ENCODE measurements at places on chromosomes 1 and 21.

- DNase-seq, result no peak
These were observed 481.2 kb downstream of the MATN1 start for GRCh38 chr1:30242168-30242567.

DNA sequence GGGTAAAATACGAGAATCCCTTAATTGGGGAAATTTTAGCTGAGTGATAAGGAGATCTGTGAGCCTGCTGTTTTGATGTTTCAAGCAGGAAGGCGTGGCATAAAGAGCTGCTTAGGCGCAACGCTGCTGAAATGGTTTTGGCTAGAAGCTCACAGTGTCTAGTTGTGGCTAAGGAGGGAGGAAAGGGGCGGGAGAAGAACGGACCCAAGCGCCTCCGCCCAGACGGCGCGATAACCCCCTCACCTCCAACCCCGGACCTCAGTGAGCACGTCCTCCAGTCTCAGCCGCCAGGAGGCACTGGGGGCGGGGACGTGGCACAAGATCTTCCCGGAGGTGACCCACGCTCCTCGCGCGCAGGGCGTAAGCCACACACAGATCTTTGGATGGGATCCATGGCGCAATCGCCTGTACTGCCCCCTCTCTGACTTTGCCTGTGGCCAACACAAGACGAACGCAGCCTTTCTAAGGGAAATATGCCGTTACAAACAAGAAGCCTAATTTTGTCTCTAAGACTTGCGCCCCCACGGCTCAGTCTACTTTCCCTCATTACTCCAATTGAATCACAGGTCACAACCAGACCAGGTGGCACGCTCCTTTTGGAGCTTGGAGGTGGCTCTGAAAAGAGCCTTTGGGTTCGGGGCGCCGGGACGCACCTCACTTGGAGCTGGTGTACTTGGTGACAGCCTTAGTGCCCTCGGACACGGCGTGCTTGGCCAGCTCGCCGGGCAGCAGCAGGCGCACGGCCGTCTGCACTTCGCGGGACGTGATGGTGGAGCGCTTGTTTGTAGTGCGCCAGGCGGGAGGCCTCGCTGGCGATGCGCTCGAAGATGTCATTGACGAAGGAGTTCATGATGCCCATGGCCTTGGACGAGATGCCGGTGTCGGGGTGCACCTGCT is 23.4 kb upstream of the RNF187 start:
- DNase-seq, result no peak

- no peak for DNase-seq
These were observed 135.0 kb downstream of the FOXD2 start for GRCh38 chr1:47572731-47573430.

- no peak for DNase-seq
These were observed 162.0 kb upstream of the ZP4 start for GRCh38 chr1:238052496-238053266.

DNA sequence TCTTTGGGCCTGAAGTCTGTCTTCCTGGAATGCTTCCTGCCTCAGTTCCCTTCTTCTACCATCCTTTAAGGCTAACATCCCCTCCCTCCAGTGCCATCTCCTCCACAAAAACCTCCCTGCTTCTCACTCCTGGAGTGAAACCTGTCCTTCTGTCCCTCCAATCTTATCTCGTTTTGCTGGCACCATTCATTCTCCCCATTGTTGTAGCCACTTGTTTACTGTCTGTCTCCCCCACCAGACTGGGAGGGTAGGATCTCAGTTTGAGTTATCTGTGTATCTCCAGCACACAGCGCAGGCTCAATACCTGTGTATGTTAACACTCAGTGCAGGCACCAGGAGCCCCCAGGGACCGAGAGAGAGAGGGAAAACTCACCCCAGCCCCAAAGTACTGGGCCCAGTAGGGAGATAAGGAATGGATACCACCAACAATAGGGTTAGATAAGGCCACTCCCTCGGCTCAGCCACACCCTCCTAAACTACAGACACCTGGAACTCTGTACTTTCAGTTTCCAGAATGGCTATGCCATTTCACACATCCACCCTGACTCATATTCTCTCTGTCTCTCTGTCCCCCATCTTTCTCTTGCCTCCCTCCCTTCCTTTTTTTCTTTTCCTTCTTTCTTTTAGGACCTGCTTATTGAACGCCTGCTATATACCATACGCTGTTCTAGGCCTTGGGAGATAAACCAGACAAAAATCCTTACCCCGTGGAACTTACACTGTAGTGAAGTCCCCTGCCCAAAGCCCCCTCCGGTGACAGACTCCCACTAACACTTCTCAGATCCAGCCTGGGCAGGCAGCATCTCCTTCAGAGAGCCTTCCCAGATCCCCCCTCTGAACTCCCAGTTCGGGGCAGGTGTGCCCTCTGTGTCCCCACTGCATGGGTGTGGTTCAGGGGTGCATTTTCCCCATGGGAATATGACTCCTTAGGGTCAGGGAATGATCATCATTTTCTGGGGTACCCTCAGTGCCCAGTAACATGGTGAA is 3.3 kb upstream of the SSBP3 start:
- DNase-seq, result no peak

DNA sequence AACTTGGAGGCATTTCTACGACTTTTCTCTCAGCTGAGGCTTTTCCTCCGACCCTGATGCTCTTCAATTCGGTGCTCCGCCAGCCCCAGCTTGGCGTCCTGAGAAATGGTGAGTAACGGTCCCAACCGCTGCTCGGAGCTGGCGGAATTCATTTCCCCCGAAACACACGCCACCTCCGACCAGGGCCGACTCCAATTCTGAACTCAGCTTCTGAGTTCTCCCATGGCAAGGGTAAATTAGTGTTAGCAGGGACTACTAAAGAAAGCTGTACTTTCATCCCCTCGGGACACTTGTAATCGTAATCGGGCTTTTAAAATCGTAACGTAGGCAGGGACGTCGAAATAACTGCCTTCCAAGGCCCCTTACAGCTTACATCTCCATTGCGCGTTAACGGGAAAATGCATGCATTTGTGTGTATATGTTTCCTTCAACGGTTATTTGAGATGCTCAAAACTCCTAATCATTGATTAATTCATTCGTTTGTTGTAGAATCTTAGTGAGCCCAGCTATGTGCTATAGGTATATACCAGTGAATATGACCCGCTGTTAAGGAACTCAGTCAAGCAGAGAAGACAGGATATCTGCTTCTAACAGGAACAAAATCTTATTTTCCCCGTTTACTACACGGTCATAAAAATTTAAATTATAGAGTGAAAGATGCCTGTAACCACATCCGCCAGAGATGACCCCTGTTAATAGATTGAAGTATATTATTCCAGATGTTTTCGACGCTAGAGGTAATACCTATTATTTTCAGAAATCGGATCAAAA is 472 bp downstream of the DTL start:
- DNase-seq, result no peak

GRCh38 chr1:159803956-159804689 is 2.0 kb downstream of the FCRL6 start:
- no peak for DNase-seq

- no peak for DNase-seq
These were observed 184.0 kb upstream of the C1orf87 start for GRCh38 chr1:60257531-60257930.

DNA sequence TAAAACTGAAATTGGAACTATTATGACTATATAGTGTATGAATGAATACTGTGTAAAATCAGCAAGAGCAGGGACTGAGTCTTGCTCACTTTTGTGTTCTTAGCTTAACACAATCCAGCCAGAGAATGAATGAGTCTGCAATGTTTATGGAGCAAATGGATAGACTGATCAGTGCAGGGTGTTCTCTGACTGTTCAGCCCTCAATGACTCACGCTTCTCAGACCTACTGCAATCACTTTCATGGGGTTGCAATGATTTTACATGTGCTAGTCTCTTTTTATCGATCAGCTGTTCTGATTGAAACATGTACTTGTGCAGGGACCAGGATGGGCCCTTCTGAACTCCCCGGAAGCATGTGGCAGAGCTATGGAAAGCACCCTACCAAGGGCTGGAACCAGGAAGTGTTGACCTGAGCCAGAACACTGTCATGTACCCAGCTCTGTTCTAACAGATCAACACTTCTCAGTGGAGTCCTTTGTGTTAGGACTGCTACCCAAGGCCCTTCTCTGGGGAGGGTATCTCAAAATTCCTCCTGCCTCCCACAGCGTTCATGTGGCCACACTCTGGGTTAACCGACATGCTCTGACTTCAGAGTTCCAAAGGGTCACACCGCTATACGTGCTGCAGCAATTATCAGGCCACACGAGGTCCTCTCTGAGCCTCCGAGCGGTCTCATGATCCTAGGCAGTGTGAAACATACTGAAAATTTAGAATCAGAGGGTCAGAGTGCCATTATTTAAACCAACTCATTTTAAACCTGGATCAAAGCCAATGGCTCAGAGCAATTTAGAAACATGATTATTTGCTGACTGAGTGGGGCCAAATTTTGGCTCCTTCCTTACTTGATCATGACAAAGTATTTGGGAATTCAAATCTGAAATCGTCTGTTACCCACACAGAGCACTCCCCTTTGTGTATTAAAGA is 35.2 kb downstream of the GRIK1 start:
- DNase-seq, result no peak

- DNase-seq, result no peak
These were observed 7.5 kb downstream of the COL9A2 start for GRCh38 chr1:40309374-40310128.

DNA sequence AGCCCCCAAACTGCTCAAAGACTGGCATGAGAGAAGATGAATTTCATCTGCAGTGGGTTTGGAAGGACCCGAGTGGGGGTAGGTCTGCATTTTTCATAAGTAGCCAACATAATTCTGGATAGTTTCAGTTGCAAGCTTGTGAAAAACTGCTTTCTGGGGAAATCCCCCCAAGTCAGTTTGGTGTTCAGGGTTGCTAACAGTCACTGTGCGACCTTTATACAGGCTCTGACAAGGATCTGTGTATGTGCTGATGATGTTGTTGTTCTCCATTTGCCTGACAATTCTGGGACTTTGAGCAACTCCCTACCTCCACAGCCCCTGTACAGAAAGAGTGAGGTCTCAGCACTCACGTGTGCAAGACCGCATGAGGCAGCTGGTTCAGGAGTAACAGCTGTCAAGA is 87.9 kb downstream of the SUSD4 start:
- DNase-seq, result no peak

DNA sequence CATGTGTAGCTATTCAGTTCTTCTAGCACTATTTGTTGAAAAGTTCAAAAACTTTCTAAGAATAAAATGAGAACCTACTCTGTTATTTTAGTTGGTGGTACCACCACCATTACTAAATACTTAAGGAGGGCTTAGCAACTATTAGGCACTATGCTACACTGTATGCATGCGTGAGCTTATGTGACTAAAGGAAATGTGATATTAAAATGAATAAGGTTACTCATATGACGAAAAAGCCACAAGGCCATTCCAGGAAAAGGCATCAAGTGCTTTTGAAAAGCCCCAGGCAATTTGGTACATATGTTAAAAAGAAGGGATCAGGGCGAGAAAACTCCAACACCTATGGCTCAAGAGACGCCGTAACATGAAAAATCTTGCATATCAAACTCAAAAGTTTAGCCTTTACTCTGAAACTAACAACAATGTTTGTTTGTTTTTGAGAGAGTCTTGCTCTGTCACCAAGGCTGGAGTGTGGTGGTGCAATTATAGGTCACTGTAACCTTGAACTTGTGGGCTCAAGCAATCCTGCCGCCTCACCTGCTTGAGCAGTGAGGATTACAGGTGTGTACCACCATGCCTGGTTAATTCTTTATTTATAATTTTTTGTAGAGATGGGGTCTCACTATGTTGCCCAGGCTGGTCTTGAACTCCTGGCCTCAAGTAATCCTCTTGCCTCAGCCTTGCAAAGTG is 42.5 kb downstream of the EPRS1 start:
- no peak for DNase-seq

DNA sequence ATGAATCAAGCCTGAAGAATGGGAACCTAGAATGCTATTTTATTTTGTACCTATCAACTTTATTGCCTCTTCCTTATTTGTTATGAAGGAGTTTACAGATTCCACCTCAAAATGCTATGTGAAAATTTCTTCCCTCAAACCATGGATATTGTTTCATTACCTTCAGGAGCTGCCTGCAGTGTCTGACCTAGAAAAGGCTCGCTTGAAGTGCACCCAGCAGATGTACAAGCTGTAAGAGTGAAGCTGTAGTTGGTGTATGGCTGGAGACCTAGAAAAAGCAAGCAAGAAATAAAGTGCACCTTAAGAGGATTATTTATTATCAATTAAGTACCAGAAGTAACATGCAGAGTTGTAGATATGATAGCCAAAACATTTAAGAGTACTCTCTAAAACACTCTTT is 199.4 kb downstream of the KCTD3 start:
- DNase-seq, result no peak

- DNase-seq, result no peak
These were observed 23.8 kb upstream of the ECE1 start for GRCh38 chr1:21313886-21314721.

DNA sequence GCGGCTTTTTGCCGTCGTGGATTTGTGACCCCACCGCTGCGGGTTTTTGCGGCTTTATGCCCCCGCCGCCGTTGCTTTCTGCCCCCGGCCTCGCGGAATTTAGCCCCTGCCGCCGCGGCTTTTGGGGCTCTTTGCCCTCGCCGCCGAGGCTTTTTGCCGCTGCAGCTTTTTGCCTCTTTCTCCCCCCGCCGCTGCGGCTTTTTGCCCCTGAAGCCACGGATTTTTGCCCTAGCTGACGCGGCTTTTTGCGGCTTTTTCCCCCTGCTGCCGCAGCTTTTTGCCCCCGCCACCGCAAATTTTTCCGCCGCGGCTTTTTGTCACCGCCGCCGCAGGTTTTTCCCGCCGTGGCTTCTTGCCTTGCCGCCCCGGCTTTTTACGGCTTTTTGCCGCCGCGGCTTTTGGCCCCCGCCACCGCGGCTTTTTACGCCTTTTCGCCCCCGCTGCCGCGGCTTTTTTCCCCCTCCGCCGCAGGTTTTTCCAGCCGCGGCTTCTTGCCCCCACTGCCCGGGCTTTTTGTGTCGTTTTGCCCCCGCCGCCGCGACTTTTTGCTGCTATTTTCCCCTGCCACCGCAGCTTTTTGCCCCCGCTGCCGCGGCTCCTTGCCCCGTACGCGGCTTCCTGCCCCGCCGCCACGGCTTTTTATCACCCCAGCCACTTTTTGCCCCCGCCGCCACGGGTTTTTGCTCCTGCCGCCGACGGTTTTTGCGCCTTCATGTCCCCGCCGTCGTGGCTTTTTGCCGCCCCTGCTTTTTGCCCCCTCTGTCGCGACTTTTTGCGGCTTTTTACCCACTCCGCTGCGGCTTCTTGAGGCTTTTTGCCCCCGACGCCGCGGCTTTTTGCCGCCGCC is 3933.6 kb downstream of the SRGAP2C start:
- no peak for DNase-seq

DNA sequence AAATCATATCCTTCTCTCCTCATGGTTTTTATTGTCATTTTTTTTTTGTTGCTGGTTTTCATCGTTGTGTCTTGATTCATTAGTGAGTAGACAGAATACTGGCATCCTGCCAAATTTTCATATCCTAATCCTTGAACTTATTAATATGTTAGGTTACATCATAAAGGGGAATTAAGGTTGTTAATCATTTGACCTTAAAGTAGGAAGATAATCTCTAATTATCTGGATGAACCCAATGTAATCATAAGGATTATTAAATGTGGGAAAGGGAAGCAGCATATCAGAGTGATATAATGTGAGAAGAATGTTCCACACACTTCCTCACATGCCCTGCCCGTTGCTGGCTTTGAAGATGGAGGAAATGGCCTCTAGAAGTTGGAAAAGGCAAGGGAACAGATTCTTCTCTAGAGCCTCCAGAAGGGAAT is 299.7 kb downstream of the HMCN1 start:
- no peak for DNase-seq

All from NCI-H187 treated with DMSO at 0.1 percent for 48 hours (cell line).